ENCODE measurements at places on chromosomes 6 and 20.

DNA sequence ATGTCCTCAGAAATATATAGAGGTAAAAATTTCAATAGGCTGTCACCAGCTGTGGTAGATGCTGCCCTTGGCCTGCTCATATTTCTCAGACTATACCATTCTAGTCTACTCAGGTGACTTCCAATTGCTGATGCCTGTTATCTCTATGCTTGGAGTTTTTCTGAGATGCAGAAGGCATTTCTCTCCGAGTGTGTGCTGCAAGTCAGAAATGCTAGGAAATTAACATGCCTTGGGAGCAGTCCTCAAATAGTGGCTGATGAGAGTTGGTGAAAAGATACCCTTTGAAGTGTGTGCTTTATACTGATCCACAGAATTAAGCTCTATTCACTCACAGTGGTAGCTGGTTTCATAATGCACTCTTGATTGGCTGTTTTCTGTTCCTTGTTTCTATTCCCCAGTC, 43.2 kb upstream of the PKIB start:
- DNase-seq, result peak; percentile 87

GRCh38 chr20:51600016-51600420, 57.5 kb upstream of the NFATC2 start:
- no peak for DNase-seq

- DNase-seq, result peak; percentile 70
Observed at GRCh38 chr6:137323860-137324259, 104.7 kb upstream of the IFNGR1 start.

- peak; percentile 54 for DNase-seq
Observed at GRCh38 chr6:156686301-156686994, 90.7 kb upstream of the ARID1B start.

DNA sequence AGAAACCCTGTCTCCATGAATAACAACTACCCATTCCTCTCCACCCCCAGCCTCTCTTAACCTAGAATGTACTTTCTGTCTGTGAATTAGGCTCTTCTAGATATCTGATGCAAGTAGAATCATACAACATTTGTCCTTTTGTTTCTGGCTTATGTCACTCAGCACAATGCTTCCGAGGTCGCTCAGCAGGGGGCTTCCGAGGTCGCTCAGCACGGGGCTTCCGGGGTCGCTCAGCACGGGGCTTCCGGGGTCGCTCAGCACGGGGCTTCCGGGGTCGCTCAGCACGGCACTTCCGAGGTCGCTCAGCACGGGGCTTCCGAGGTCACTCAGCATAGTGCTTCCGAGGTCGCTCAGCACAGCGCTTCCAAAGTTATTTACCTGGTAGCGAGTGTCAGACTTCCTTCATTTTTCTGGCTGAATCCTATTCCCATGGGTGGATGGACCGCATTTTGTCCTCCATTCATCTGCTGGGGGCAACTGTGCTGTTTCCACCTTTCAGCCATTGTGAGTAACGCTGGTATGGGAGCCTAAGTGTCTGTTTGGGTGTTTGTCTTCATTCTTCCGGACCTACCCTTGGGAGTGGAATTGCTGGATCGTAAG, 31.0 kb upstream of the BHLHE23 start:
- no peak for DNase-seq

DNA sequence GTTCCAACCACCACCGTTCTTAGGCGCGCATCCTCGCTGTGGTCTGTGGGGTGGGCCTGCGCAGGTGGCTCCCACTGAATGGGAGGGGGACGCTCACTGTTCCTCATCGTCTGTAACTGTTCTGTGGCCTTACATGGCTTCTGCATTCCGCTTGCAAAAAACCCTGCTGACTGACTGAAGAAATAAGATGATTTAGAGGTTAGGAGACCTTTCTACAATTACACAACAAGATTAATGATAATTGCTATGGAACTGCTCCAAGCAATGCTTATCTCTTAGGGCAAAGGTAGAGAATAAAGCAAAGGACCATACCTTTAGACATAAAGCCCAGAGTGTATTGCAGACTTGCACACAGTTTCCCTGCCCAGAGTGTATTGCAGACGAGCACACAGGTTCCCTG, 14.4 kb upstream of the DACT2 start:
- DNase-seq, result no peak

GRCh38 chr20:12531626-12532025, 477.1 kb upstream of the SPTLC3 start:
- DNase-seq, result no peak

GRCh38 chr20:62401331-62401779, 5.7 kb downstream of the CABLES2 start:
- DNase-seq, result no peak

DNA sequence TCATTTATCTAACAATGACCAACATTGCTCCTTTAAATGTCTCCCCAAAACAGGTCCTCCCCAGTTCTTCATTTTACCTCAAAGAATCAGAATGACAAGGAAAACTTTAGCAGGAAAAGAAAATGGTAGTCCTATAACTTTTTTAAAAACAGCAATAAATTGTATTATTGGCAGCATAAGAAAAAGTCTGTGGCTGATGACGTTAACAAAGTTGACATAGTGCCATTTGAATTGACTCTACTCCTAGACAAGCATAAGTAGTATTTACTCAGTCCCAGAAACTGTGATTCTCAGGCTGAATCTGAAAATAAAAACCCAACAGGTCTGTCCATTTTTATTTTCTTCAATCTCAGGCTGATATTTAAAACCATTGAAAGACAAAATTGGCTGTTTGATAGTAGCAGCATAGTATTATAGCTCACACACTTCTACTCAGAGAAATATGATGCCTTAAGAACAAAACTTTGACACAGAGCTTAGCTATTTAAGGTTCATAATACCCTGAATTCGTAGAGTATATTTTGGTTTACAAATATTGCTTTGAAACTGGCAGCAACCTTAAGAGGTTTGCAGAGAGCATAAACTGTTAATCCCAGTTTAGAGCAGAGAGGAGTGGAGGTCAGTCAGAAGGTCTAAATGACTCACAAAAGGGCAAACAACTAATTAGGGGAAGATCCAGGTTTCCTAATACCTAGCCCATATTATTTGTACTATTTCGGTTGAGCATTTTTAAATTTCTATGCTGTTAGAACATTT, 35.0 kb upstream of the TENT5A start:
- no peak for DNase-seq

GRCh38 chr6:5482619-5483018, 221.3 kb downstream of the FARS2 start:
- no peak for DNase-seq

GRCh38 chr6:155491421-155491820, 35.8 kb upstream of the NOX3 start:
- DNase-seq, result no peak

- DNase-seq, result no peak
Observed at GRCh38 chr6:10481101-10481500, 40.0 kb upstream of the GCNT2 start.

GRCh38 chr6:31978831-31979230, 3.0 kb upstream of the C4A start:
- no peak for DNase-seq

DNA sequence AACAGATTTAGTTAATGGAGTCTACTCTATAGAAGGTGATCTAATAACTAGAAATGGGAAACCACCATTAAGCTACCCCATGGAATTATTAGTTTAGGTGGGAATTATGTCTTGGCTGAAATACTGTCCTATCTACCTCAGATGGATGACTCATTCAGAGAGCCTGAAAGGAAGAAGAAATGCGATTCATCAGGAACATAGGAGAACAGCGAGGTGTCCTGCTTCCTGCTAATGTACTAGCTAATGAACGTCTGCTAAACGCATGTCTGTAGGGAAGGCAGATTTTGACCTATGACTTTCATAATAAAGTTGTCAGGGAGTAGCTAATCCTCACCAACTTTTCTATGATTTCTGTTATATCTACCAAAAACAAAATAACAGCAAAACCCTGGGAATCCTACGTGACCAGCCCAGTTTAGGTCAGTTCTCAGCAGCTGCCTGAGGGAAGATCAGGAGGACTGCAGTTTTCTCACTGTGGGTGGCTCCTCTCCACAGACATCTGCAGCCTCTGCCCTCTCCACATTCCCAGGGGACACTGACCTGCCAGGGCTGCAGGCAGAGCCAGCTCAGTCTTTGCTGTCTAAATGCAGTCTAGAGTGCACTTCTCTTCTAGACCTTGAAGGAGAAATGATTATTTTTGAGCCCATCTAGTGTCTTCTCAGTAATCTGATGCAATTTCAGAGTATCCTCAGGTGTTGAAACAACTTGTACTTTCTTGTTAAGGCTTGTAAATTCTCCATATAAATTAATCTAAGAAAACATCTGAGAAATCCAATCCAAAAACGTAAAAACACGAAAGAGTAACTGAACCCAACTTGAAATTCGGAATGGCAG, 18.1 kb upstream of the SFT2D1 start:
- DNase-seq, result peak; percentile 75
